Amniotic epithelial cell (primary cell): ENCODE measurements at places on chromosomes 4 and X.

DNA sequence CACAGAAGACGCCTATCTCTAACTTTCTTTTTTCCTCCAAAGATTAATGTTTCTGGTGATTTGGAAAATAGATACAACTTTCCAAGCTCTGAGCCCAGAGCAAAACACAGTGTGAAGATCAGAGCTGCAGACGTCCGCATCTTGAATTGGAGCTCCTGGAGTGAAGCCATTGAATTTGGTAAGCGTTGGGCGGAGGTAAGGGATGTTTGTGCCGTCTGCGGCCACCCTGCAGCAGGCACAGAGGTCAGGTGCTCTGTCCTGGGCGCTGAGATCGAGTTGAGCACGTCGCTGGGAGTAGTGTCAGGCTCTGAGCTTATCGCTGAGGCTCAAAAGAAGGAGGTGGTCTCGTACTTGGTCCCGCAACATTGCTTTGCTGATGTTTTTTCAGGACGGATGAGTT lies 31.8 kb downstream of the CSF2RA start:
- no peak for DNase-seq

DNA sequence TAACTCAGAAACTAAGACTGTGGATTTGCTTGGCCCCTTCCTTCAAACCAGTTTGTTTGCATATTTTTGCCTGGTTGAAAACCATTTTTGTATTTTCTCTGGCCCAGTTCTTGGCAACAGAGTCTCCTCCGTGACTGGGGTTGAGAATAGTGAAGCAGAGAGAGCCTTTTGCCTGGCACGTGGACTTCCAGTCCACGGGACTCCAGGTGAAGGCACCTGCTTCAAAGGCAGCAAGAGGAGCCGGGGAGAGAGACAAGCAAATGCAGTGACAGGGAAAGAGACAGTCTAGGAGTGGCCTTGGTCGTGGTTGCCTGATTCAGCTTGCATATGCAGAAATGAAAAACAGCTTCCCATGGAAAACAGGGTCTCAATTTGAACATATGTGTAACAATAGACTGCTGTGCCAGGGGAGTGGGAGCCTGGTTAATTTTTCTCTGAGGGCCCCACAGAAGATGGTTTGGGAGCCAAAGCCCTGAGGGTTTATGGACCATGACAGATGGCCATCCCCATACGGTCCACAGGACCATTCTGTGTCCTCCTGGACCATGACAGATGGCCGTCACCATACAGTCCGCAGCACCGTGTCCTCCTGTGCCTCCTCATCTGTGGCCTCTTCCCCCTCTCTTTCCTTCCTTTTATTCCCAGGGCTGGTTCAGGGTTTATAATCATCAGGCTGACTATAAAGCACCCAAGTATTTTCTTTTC lies 272.2 kb upstream of the RASGEF1B start:
- no peak for DNase-seq

DNA sequence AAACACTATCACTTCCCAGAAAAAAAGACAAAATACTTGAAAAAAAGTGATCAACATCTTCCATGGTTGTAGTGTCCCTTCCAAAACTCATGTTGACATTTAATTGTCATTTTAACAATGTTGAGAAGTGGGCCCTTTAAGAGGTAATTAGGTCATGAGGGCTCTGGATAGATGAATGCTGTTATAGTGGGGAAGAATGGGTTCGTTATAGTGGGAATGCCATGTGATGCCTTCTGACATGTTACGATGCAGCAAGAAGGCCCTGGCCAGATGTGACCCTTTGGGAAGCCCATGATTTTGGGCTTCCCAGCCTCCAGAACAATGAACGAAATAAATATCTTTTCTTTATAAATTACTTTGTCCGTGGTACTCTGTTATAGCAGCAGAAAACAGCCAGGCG lies 4.0 kb upstream of the SLC10A6 start:
- DNase-seq = no peak

GRCh38 chr4:13284932-13285331 lies 199.2 kb downstream of the RAB28 start:
- no peak for DNase-seq

DNA sequence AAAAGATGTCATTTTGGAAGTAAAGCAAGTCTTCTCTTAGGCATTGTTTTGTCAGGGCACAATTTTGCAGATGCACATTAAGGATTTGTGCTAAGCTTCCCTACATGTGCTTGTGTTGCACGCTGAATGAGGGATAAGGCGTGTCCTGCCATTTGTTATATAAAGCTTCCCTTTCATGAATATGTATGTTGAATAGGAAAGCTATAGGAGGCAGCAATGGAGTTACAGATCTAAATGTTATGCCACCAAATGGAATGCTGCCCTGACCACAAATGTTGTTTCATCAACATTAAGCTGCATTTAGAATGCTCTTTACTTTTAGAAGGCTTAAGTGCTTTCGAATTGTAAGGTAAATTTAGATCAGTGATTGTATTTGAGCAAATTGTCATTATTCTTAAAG lies 20.9 kb downstream of the SGMS2 start:
- DNase-seq = peak; percentile 31

DNA sequence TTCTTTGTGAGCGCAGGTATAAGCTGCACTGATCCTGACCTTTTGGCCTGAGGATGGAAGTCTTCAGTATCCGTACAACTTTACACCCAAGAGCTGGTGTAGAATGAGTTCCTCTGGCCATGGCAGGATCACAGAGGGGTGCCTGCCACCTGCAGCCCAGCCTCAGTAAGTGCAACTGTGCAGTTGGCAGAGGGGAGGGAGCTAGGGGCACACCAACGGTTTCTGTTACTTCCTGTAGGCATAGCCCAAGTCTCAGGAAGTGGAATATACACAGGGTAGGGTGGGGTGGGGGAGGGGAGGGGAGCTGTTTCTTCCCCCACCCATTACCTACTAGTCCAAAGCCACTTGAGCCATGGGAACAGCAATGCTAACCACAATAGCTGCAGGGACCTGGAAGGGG lies 85.4 kb upstream of the GBA3 start:
- DNase-seq = peak; percentile 32

DNA sequence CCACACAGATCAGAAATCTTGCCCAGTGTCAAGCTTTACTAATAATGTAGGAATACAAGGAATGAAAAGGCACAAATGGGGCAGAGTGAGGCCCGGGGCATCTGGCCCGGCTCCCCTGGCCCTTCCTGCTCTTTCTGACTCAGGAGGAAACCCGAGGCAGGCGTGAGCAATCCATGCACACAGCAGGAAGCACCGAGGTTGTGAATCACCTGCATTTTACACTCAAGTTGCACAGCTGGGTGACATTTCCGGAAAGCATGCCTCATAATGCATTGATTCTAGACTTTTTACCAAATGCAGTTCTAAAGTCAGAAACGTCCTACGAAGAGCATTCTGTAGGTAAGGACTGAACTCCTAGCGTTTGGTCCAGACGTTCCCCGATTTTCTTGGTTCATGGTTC lies 38.9 kb downstream of the PRIMPOL start:
- DNase-seq = peak; percentile 82

- peak; percentile 94 for DNase-seq
Measured at GRCh38 chr4:32824336-32824735, 2104.2 kb downstream of the PCDH7 start.

DNA sequence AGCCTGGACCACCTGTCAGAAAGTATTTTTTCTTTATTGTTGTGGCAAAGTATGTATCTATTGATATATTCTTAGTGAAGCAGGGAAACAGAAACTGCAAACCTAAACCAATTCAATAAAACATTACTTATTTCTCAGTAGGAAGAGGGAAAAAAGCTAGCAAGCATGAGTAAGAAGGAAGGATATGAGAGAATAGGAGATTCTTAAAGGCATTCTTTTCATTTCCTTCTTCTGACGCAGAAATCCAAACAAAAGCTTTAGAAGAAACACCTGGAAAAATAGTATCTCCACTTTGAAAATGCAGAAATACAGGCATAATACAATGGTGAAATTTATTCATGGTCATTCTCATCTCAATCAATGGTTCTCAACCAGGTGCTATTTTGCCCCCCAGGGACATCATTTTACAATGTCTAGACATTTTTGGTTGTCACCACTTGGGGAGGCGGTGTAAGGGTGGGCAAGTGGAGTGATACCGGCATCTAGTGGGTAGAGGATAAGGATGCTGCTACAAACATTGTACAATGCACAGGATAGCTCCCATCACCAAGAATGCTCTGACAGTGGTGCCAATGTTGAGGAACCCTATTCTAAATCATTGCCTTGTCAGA lies 21.7 kb upstream of the ATXN3L start:
- no peak for DNase-seq

DNA sequence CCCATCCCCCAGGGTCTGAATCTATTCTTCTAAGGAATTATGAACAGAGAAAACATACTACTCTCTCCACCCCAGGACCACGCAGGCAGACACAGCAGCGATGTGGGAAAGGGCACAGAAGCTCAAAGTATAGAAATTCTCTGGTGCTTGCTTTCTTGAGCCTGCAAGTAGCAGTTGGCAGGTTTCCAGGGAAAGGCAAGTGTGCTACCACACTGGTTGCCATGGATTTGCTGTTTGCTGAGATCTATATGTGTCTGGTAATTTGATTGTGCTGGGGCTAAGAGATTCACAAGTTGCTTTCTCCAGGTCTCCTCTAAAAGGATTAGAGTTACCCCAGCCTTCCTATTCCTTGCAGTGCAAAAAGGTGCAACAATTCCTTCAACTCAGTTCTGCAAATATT lies 83.1 kb downstream of the GUCY2F start:
- no peak for DNase-seq

DNA sequence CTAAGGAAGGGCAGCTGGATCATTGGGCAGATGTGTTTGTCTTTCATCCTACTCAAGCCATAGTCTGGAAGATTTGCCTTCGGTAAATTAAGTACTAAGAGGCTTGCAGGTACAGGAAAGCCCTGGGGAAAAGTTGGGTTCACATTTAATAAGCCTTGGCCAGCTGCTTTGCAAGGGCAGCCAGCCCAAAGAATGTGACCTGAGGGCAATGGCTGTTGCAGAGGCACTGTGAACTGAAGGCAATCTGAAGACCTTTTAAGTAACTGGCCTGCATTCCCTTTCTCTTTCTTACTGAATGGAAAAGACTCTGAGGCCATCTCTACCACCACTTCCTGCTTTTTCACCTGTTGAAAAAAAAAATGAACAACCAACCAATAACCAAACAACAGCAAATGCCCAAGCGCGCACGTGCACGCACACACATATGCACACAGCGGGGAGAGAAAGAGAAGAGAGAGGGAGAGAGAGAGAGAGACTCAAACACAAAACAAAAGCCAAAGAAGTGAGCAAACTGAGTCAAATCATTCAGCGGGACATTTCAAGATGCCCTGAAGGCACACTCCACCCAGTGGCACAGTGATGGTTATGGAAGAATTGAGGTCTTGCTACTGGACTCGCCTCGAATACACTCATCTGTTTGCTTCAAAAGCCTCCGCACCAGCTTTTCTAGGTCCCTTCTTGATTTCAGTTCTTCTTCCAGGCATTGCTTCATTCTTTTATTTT lies 19.6 kb downstream of the CD40LG start:
- no peak for DNase-seq

DNA sequence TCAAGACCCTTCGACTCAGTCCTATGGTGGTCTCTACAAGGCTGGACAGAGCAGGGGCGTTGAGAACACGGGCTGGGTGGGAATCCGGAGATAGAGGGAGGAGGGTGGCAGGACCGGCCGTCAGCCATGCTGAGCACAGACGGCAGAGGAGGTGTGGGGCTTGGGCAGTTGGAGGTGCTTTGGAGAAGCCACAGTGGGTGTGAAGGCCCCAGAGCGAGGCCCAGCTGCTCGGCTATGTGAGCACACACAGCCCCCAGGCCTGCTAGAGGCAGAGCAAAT lies 4.2 kb downstream of the PDE6B start:
- no peak for DNase-seq

DNA sequence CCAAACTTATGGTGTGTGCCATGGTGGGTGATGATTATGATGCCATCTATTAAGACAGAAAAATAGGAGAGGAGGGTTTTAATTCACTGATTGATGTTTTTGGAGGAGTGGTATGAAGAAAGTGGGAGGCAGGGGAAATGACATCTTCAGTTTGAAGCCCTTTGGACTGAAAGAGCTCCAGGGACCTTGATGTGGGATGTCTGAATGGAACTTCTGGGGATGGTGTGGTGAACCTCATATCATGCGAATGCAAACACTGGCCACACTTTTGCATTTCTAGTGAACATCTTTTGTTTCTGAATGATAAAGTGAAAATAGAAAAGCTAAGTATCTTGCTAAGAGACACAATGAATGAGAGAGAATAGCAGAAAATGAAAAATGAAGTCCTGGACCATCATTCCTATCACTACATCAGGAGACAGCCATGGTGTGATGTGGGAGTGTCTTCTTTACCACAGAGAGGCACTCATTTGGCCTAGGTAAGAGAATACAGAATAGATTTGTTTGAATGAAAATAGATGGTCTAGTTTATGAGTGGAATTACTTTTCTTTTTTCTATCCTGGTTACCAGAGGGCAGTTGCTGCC lies 123.5 kb downstream of the ZNF827 start:
- DNase-seq = no peak
